ENCODE measurements at places on chromosomes 11 and 22.

- no peak for DNase-seq
These were observed 51.1 kb downstream of the RTN4R start for GRCh38 chr22:20216863-20217499.

DNA sequence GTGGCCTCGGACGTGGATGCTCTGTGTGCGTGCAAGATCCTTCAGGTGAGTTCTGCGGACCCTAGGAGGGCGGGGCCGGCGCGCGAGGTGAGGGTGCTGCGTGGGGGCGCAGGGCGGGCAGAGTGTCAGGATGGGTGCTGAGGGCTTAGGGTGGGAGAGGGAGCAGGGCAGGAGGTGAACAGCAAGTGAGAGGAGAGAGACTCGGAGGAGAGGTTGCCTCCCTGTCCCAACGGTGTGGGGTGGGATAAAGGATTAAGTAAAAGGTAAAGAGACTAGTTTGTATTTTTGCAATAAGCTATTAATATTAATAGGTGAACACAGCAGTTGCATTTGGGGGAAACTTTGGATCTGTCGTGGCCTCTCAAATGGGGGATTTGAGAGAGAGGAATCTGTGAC is 451 bp downstream of the CDC45 start:
- no peak for DNase-seq

- peak; percentile 51 for DNase-seq
These were observed 6.5 kb downstream of the PPFIBP2 start for GRCh38 chr11:7520011-7520942.

DNA sequence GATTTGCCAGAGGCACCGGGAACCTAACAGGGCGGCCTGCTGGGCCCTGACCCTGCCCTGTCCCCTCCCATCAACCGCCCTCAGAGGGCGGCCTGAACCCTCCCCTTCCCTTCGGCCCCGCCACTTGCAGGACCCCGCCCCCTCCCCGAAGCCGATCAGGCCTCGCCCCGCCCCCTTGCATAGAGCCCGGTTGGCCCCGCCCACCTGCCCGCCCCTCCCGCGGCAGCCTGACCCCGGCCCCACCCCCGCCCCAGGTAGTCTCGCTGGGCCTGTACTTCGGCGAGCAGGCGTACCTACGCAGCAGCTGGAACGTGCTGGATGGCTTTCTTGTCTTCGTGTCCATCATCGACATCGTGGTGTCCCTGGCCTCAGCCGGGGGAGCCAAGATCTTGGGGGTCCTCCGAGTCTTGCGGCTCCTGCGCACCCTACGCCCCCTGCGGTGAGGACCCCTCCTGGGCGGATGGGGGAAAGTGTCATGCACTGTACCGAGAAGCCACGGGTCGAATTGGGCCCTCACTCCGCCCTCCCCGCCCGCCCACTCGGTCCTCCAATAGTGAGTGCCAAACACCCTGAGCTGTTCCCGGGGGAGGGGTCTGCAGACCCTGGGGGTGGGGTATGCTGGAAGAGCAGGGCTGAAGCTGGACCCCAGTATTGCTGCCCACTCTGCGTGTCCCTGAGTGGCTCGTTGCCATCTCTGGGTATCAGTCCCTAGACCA is 94.1 kb downstream of the CACNA1I start:
- DNase-seq: no peak

- DNase-seq: no peak
These were observed 9.3 kb downstream of the CELSR1 start for GRCh38 chr22:46528121-46528610.

DNA sequence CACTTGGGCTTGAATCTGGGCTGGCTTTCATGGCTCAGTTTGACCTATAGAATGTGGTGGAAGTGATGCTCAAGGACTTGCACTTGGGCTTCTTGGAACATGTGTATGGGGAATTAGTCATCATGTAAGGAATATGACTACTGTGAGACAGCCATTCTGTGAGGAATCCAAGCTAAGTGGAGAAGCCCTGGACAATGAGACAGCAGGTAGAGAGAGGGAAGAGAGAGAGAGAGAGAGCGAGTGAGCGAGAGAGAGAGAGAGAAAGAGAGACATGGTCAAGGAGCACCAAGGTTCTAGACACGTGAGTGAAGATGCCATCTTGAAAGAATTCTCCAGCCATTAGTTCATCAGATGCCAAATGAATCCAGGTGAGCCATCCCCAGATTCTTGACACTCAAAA is 261.6 kb upstream of the SORL1-AS1 start:
- DNase-seq: no peak

Measured in RPMI8226 (cell line).